Common myeloid progenitor, CD34-positive (primary cell): ENCODE measurements at places on chromosomes 5 and 9.

- no peak for DNase-seq
These were observed 8.0 kb downstream of the BRD3 start for GRCh38 chr9:134059661-134060395.

DNA sequence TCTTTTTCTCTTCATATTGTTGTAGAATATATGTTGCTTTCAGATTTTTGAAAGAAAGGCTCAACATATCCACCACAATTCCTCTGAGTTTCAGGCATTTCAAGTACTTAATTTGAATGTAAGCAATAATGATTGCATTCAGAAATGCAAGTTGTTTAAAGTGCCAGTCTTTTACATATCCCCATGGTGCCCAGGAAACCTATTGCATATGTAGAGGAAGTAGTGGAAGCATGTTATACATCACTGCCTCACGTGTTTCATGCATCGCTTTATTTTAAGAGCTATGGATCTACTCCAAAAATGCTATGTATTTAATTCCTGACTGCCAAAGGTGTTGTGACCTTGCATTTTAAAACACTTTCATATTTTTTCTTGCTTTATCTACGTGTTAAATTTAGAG is 28.1 kb downstream of the CPEB4 start:
- DNase-seq: peak; percentile 49

DNA sequence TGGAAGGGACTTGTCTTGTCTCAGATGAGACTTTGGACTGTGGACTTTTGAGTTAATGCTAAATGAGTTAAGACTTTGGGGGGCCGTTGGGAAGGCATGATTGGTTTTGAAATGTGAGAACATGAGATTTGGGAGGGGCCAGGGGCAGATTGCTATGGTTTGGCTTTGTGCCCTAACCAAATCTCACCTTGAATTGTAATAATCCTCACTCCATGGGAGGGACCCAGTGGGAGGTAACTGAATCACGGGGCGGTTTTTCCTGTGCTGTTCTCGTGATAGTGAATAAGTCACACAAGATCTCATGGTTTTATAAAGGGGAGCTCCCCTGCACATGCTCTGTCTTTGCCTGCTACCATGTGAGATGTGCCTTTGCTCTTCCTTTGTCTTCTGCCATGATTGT is 72.1 kb downstream of the RAI14 start:
- no peak for DNase-seq

DNA sequence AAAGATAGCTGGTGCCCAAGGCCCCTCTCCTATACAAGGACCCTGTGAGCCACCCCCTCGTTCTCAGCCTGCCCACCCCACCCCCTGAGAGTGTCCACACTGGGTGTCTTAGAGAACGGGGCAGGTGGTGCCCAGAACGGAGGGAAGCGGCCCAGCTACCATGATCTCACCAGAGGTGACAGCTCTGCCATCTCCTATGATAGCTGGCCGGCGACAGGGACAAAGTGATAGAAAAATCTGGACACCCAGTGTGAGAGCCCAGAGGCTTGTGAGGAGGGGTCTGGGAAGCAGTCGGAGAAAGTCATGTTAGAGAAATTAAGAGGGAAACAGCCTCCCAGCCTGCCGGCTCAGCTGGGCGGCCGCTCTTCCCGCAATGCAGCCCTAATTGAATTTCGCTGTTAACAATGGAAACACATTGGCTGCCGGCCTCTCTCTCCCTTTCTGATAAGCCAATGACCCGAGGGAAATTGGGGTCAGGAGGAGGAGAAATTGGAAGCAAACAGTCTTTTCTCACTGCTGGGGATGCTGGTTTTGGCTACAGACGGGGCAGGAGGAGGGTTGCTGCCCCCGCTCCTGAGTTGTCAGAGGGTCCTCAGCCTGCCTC is 32.3 kb downstream of the HK3 start:
- DNase-seq: no peak

DNA sequence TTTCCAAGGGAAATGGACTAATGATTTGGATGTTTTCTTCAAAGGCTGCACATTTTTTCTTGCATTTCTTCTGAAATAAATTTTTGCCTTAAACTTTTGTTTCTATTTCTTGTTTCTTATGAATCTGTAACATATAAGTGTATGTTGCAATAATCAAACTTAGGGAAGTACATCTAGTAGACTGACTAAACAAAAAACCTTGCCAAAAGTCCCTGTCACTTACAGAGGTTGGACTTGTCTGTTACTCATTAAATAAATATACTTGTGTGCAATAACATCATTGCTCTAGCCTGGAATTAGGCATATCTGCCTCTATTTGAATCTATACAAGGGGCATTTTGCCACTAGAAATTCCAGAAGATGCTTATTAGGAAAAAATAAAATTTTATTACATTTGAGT is 56.6 kb downstream of the C6 start:
- no peak for DNase-seq

DNA sequence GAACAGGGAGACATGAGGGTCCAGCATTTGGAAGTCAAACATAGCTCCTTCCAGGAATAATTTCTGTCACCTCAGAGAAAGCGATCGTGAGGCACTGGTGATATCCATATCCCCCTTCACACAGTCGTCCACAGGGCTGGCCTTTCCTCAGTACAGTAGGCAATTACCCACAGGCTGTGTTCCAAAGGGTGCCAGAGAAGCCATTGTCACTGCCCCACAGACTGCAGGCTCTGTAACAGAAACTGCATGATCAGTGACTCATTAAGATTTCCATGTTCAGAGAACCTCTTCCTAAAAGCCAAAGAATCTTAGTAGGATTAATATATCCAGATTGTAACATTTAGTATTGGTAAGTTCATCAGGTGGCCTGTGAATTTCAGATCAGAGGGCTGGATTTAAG is 127.6 kb downstream of the RPS23 start:
- no peak for DNase-seq

GRCh38 chr5:111277061-111277460 is 52.9 kb downstream of the CAMK4 start:
- DNase-seq: no peak

DNA sequence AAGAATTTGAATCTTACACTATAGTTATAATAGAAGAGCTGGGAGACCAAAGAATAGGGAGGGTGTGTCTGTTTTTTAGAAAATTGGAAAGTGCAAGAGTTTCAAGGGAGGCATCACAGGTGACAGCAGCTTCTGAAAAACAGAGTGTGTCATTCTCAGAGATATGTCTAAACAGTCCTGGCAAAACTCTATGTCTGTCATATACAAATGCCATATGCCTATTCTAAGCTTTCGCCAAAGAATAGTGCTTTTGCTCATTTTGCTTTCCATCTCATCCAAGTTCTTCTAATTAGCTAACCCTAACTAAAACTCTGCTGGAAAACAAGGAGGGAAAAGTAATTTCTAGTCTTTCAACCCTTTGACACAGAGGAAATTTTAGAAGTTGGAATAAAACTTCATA is 388.0 kb upstream of the TYRP1 start:
- DNase-seq: no peak

- no peak for DNase-seq
These were observed 16.5 kb upstream of the RARS1 start for GRCh38 chr5:168469816-168470215.

DNA sequence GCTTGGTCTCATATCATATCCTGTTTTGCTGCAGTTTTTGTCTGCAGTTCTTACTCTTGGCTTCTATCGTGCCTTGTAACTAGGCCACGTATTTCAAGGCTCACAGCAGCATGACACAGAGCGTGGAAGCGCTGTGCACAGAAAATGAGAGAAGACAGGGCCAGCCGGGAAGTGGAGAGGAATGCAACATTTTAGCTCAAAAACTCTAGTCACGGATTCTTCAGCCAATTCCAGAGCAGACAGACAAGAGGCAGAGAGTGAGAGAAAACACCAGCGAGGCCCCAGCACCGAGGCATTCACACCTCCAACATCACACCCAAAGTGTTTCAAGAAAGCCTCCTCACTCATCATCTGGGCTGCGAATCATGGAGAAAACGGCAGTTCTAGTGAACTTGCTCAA is 160.8 kb downstream of the DNAH5 start:
- DNase-seq: no peak

DNA sequence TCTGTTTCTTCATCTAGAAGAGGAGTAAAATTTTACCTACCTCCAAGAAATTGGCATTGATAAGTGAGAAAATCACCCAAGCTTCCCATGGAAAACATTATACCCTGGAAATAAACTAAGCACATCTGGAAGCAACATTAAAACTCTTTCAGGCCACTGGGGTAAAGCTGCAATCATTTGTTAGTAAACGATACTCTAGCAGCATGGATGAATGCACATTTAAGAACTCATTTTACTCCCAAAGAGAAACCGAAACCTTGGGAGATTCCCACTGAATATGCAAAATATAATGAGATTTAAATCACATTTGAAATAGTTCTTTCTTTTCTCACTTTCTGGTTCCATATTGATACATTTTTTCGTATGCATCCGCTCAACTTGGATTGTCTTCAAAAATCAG is 467.5 kb downstream of the EFNA5 start:
- no peak for DNase-seq

DNA sequence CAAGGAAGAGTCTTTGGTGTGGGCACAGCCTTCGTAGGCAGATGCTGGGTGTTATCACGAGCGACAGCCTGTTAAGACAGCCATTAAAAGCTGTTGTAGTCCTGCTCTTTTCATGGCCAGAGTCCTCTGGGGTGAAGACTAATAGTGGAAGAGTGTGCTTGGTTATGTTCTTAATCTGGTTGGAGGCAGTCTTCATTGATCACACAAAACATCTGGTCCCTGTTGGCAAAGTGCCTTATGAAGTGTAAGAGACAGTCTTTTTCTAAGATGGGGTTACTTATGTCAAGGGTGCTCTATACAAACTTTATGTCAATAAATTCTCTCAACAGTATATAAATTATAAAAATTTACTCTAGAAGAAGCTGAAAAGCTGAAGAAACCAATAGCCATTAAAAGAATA is 280.4 kb downstream of the CAAP1 start:
- DNase-seq: no peak

- no peak for DNase-seq
These were observed 6.0 kb downstream of the EEIG1 start for GRCh38 chr9:127974769-127975261.

GRCh38 chr5:167415779-167416746 is 875.4 kb upstream of the WWC1 start:
- DNase-seq: no peak

- peak; percentile 38 for DNase-seq
These were observed 132.2 kb downstream of the EBF1 start for GRCh38 chr5:158967541-158967940.

- no peak for DNase-seq
These were observed 437.8 kb downstream of the PLK2 start for GRCh38 chr5:58022055-58022454.

DNA sequence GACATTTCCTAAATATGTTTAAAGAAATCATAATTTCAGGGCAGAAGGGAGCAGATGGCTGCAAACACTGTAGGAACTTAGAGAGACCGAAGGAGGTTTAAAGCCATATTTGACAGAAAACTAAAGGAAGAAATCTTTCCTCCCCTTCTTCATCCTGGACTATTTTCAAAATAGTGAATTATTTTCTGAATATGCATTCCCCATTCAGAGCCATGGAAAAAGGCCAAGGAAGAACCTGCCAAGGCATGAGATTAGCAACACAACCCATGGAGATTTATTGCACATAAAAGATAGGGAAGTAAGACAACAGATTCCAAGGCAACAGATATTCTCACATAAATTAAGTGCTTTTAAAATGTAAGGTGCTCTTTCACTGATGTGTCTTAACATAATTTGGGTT is 233.3 kb upstream of the ADAMTS16 start:
- DNase-seq: no peak

DNA sequence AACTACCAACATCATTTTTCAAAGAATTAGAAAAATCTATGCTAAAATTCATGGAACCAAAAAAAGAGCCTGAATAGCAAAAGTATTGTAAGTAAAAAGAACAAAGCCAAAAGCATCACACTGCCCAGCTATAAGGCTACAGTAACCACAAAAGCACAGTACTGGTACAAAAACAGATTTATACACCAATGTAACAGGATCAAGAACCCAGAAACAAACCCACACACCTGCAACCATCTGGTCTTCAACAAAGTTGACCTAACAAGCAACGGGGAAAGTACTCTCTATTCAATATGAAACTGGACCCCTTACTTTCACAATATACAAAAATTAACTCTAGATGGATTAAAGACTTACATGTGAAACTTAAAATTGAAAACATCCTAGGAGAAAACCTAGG is 94.2 kb upstream of the TARS1 start:
- no peak for DNase-seq

- DNase-seq: no peak
These were observed 11.2 kb upstream of the RIC1 start for GRCh38 chr9:5617749-5618148.

DNA sequence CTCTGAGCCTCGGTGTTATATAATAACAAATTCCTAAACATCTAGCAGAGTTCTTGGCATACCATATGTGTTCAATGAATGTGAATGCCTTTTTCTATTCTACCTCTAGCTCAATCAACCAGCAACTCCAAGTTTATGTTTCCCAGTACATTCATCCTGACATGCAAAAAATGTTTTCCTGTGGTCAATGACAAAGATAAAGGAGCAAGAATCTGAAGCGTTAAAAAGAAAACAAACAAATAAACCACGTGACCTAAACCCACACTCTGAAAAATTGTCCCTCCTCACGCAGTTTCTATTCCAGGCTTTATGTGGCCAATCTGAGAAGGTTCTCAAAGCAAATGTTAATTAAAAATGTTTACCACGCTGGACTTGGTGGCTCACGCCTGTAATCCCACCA is 18.0 kb downstream of the KLF4 start:
- DNase-seq: no peak

GRCh38 chr5:122413722-122414121 is 101.7 kb downstream of the SNCAIP start:
- no peak for DNase-seq

GRCh38 chr5:142978726-142979125 is 208.5 kb downstream of the ARHGAP26 start:
- DNase-seq: peak; percentile 80

DNA sequence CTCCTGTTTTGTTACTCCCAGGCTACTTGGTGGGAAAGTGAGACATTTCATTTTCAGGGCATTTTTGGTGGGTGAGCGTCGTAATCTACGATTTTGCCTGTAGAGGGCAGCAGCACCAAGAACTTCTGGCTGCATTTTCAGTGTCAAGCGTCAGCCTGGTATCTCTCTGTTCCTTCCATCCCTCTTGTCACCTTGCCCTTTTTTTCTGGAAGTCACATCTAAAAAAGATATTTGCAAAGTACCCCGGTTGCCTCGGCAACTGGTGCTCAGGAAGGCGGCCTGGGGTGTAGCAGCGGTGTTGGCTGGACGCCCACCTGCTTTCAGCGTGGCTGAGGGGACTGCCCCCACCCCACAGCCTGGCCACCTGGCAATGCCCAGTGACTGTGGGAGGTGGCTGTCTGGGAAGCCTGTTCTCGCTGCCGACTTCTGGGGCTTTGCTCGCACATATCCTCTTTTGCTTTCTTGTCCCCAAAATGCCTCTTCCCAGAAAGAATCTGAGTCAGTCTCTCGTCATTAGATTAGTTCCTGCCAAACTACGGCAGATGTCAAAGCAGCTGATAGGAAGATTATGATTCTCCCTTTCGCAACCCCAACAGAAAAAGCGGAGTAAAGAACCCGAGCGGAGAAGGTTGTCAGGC is 84.5 kb downstream of the ACER2 start:
- peak; percentile 76 for DNase-seq

DNA sequence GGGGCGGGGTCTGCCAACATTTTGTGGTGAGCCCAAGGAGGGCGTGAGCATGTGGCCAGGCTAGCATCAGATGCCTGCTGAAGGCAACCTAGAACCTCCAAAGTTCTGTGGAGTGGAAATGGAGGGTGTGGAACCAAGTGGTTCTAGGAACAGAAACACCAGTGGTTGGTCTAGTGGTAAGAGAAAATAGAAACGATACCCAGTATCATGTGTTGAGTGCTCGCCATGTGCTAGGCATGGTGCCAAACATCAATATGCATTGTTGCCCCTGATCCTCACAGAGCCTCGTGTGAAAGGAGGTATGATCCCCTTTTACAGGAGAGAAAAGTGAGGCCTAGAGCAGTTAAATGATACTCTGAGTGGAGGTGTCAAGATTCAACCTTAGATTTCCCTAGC is 31.5 kb upstream of the MVB12B start:
- DNase-seq: no peak
